Fibroblast of mammary gland (primary cell): ENCODE measurements at places on chromosomes 4 and X.

DNA sequence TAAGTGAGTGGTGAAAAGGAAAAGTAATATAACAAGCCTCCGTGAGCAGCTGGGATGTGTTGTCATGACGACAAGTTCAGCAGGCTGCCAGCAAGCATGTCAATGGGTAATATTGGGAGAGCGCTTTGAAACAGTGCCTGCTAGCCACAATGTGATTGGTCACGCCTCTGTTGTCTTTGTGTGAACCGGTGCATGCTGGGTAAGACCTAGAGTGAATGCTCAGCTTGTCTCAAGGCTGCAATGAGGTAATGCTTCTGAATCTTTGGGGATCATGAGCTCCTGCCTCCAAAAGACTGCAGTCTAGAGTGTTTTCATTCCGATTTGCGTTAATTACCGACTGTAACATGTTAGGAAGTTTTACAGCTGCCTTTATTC lies 54.9 kb downstream of the STOX2 start:
- peak; percentile 74 for DNase-seq

DNA sequence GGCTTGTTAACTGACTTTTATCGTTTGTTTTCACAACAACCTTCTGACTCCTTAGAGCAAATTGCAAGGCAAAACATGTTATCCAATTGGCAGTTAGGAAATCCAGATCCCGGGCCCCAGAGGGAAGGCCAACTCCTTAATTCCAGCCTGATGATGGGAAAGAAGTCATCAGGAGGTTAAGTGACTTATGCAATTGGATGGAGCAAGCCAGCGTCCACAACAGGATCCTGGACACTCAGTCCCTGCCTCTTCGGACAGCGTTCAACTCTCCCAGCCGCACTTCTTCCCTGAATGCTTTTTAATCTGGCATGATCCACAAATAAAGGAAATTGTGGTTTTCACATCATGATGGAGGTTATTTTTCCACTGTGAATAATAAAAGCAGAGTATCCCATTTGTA lies 310.1 kb downstream of the RAB28 start:
- DNase-seq = peak; percentile 74

DNA sequence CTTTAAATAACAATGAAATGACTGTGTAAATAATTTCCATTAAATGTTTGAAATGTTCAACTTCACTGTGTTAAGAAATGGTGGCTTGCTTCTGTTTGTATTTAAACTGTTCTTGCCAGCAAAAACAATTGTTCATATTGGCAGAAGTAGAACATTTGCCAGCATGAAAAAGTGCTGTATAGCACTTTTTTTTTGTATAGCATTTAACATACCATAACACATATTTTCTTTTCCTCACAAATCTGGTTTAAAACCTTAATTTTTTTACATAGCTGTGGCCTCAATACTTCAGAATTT lies 94.1 kb downstream of the COX18 start:
- no peak for DNase-seq

DNA sequence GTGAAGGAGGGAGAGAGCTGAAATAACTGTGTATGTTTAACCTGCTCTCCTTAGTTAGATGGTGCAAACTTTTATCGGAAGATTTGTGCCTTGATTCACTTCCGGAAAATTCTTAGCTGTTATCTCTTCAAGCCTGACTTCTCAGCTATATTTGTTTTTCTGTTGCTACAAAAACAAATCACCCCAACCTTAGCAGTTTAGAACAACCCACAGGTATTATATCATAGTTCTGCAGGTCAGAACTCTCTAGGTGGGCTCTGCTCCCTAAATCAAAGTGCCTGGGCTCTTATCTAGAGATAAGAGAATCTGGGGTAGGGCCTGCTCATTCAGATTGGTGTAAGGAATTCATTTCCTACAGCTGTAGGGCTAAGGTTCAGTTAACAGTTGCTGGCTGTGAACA lies 15.1 kb upstream of the CEP135 start:
- no peak for DNase-seq

GRCh38 chr4:181874602-181875001 lies 368.6 kb upstream of the TENM3 start:
- DNase-seq = no peak

GRCh38 chr4:184267673-184268583 lies 50.3 kb upstream of the ENPP6 start:
- peak; percentile 91 for DNase-seq

- no peak for DNase-seq
Measured at GRCh38 chrX:7088968-7089615, 58.4 kb upstream of the STS start.
